ENCODE measurements at places on chromosomes 1 and 21. TPM values are rescaled to one million over a fixed set of nuclear protein-coding genes. Genes with fewer than 3 reads are reported as not detected.

Gene SV2A
- total RNA-seq = 183 TPM

Gene TRIM63
- not detected for total RNA-seq

Gene NCDN
- 117 TPM for total RNA-seq

Gene PHLDA3
- total RNA-seq = 12.9 TPM

Gene PYHIN1
- total RNA-seq = not detected

Gene IVL
- total RNA-seq = not detected

Gene SH3BGR
- 5.1 TPM for total RNA-seq

Gene TMEM51
- 5.5 TPM for total RNA-seq

Gene HSF2BP
- 2.5 TPM for total RNA-seq

Gene FCRL6
- total RNA-seq = not detected

Gene TNFRSF9
- under 0.01 TPM for total RNA-seq

Gene UBE2U
- not detected for total RNA-seq

Gene CAPN8
- not detected for total RNA-seq

Gene RIPK4
- not detected for total RNA-seq

Gene SLC22A15
- total RNA-seq = 28.6 TPM

Gene PLEKHG5
- 23.1 TPM for total RNA-seq

Gene VWA1
- total RNA-seq = 5.3 TPM

Gene OR2M3
- 0.46 TPM for total RNA-seq

Gene BRINP3
- 117 TPM for total RNA-seq

Gene NCAM2
- 162 TPM for total RNA-seq

Gene TPTE
- not detected for total RNA-seq

Gene LRRC7
- 127 TPM for total RNA-seq

Gene CA6
- not detected for total RNA-seq

Gene ABCA4
- total RNA-seq = 2.3 TPM

Gene KRTAP7-1
- total RNA-seq = not detected

Gene MEGF6
- 5.8 TPM for total RNA-seq

Gene TMEM81
- total RNA-seq = 3.9 TPM

Gene CHIA
- not detected for total RNA-seq

Gene FMOD
- 0.92 TPM for total RNA-seq

Gene ACTA1
- 0.23 TPM for total RNA-seq

Data from diencephalon (tissue), 1 donor.